Stimulated activated CD4-positive, alpha-beta T cell treated with anti-CD3 and anti-CD28 coated beads, Interleukin-2, amount 100 ng/mL, for 4 hours (primary cell): ENCODE measurements at places on chromosomes 4 and X.

DNA sequence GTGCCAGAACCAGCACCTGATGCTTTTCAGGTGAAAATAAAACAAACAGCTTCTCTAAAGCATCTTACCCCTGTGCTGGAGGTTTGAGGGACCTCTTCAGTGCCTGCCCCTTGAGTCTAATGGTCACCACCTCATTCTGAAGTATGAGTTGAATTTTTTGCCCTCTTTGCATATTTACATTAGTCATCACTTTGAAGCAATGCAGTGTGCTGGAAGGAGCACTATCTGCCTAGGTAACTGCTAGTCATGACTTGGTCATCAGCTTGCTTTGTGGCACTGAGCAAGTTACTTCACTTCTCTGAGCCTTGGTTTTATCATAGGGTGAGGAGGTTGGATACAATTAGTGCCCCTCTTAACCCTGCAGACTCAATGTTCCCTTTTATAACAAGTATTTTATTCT lies 44.9 kb downstream of the SPATA18 start:
- DNase-seq: no peak

GRCh38 chr4:88585917-88586316 lies 6.4 kb upstream of the HERC3 start:
- DNase-seq: no peak

DNA sequence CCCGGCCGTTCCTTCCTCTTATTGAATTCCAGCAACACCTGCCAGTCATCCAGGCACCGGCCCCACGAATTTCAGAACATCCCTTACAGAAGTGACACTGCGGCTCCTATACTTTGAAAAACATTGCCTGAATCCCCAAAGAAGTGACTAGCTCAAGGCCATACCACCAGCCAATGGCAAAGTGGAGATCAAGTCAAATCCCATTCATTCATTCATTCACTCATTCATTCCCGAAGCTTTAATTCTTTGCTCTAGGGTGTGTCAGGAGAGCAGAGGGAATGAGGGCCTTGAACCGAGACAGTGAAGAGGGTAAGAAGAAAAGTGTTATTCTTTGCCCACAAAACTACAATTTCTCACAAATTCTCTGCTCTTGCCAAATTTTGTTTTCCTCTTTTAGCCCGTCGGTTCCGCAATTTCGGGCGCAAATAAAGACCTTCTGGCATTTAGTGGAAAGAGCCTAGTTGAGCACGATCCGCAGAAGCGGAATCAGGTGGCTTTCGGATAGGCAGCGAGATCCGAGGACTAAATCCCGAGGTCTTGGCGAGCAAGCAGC lies 824 bp upstream of the HMGB3 start:
- no peak for DNase-seq

DNA sequence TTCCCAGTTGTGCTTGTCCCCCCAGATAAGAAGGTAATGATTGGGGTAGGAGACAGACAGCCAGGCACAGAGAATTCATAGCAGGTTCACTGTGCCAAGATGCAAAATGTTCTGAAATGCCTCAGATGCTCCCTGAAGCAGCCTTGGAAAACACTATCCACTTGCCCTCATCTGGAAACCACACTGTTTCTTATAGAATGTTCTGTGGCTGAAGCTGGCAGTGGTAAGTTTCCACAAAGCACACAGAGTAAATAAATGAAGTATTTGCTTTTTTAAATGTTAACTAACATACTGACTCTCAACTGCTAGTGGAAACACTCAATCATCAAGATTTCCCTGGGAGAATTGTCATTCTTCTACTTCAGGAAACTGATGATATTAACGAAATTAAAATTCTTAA lies 311.4 kb downstream of the PRDM5 start:
- no peak for DNase-seq

- DNase-seq: no peak
Measured at GRCh38 chr4:12778706-12779105, 705.4 kb downstream of the RAB28 start.
